ENCODE measurements at places on chromosomes 4 and X.

DNA sequence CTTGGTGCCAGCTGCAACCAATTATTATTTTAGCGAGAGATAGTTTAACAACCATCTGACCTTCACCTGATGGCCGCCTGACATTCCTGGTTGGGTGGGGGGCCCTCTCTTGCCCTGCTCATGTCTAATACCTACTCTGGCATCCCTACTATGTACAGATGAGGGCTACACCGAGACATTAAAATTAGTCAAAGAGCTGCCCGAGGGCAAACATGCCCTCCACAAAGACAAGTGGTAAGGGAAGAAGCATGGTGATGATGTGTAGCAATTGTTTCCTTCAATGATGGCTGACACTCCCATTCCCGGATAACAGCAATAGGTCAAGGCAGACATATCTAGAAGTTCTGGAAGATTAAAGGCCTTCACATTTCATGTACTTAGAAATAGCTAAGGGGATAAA lies 49.6 kb downstream of the MAP7D3 start:
- no peak for DNase-seq

- peak; percentile 0 for DNase-seq
Measured at GRCh38 chrX:23952984-23953907, 45.4 kb downstream of the CXorf58 start.

GRCh38 chrX:125651426-125651825 lies 331.8 kb downstream of the TEX13C start:
- no peak for DNase-seq

DNA sequence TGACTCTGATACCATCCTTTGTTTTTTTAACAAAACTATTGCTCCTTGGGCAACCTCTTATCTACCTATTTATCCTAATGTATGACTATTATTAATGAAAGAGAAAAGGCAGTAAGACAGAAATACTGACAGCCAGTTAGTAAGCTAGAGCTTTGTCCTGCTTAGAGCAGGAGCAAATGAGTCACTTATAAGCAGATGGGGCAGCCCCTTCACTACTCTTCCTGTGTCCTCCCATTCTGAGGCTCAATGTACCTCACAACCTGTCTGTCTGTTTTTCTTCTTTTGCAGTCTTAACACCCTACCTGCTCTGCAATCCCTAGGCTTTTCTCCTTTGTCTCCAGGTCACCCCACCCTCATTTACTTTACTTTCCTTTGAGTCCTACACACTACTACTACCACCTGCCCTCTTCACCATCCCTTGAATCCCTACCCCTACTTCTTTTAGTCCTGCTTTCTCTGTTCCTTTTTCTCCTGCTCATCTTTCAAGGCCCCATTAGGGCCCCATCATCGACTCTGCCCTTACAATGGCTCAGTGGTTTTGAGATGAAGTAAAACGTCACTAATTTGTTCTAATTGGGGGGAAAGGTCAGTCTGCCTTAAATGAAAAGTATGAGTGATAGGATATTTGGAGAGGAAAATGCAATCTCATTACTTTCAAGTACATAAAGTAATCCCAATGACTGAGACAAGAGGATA lies 294.3 kb downstream of the GUCY2F start:
- DNase-seq, result no peak

GRCh38 chr4:16659079-16659478 lies 239.4 kb downstream of the LDB2 start:
- DNase-seq, result no peak

GRCh38 chr4:113835005-113835404 lies 73.5 kb upstream of the CAMK2D start:
- DNase-seq, result no peak

- no peak for DNase-seq
Measured at GRCh38 chr4:1212546-1213335, 36.2 kb downstream of the CTBP1 start.

GRCh38 chr4:14359991-14360390 lies 642.3 kb upstream of the CPEB2 start:
- no peak for DNase-seq

DNA sequence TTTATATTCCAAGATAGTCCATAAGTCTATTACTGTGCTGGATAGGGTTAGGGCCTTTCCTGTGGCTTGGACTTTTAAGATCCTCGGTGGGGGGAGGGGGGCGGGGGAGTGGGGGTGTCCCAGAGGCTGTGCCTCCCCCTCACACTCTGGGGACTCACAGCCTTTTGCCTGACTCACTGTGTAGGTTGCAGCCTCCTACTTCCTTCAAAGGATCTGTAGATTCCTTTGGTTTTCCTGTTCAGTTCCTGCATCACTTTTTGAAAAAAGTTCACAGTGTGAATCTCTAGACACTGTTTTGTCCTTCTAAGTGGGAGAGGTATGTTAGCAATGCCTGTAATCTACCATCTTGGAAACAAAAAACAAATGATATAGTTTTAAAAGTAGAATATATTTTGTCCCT lies 999.9 kb downstream of the GLUD2 start:
- DNase-seq, result no peak

DNA sequence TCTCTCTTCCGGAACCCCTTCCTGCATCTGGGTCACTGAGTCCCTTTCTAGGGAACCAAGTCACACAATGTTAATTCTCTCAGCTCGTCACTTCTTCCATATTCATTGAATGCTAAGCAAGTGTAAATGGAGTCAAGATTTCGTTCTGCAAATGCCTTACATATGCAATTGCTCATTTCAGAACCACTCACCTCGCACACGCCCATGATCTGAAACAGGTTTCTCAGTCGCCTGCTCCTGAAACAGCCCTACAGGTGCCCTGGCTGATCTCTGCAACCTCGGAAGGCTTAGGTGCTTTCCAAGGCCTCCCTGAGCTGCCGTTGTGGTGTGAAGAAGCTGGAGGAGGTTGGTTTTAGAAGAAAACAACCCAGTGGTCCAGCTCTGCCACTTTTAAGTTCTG lies 100.8 kb upstream of the MSX1 start:
- DNase-seq, result no peak

DNA sequence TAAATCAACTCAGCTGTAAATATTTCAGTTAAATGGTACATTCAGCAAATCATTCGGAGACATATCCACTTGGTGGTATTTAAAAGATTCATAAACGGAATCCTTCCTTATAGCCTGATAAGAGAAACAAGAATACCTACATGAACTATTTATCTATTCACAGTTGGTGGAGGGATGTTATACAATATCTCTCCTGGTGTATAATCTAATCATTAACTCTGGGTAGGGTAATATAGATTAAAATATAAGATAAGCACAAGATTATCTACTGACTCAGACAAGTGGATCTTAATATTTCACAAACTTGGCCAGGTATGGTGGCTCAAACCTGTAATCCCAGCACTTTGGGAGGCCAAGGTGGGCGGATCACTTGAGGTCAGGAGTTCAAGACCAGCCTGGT lies 164.5 kb upstream of the MAP3K15 start:
- DNase-seq, result no peak

DNA sequence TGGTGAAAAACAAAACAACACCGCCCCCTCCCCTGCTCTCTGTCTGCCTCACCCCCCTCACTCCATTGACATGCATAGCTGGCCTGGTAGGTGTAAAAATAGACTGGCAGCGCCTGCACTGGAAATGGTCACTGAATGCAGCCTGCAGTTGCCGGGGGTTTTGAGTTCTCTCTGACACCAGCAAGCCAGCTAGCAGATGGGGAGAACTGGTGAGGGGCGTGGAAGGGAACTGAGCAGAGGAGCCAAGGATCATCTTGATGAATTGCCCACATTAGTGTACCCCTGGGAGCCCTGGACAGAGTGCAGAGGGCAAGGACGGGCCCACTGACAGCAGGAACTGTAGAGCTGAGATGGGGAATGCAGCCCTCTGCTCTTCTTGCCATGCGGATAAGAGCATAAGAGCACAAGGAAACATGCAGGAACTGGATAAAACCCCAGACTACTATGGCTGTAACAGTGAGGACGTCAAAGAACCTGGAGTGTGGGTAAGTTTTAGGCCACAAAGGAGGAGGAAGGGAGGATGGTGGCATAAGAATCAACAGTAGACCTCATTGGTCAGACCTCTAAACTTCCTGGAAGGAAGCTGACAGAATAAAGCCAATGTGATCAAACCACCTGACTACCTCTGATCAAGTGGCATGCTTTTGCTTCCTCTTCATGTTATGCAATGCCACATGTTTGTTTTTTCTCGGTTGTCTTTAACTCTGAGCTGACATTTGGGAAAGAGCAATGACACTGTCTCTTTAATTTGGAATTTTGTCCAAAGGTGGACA lies 96.3 kb downstream of the ANK2 start:
- DNase-seq, result no peak

- DNase-seq, result no peak
Measured at GRCh38 chr4:42914937-42915336, 22.4 kb downstream of the GRXCR1 start.

DNA sequence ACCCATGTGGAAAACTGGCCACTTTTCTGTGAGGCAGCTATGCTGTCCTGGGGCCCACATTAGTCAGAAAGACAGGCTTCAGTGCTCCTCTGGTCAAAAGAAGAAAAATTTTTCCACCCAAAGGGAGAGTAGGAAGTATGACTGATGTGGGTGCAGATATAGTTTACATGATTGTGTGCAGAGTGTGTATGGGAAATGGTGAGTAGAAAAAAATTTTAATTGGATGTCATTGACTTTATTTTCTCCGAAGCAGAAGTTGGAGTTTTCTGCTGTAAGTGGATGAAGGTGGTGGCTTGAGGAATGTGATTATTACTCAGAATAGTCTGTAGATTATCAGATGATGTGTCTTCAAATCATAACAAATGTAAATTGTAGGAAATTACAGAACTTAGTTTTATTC lies 241.5 kb upstream of the IGFBP7 start:
- DNase-seq, result no peak

GRCh38 chr4:85740431-85740861 lies 265.5 kb downstream of the ARHGAP24 start:
- no peak for DNase-seq

DNA sequence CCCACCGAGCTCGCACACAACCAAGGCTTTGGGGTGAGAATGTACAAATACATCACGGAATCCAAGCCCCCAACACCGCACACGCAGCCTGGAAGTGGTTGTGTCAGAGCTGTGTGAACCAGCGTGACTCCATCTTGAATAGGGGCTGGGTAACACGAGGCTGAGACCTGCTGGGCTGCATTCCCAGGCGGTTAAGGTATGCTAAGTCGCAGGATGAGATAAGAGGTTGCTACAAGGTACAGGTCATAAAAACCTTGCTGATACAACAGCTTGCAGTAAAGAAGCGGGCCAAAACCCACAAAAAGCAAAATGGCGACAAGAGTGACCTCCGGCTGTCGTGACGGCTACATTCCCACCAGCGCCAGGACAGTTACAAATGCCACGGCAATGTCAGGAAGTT lies 258.4 kb downstream of the DHRSX start:
- DNase-seq, result no peak

- DNase-seq, result no peak
Measured at GRCh38 chrX:94515009-94515408, 841.0 kb downstream of the FAM133A start.

DNA sequence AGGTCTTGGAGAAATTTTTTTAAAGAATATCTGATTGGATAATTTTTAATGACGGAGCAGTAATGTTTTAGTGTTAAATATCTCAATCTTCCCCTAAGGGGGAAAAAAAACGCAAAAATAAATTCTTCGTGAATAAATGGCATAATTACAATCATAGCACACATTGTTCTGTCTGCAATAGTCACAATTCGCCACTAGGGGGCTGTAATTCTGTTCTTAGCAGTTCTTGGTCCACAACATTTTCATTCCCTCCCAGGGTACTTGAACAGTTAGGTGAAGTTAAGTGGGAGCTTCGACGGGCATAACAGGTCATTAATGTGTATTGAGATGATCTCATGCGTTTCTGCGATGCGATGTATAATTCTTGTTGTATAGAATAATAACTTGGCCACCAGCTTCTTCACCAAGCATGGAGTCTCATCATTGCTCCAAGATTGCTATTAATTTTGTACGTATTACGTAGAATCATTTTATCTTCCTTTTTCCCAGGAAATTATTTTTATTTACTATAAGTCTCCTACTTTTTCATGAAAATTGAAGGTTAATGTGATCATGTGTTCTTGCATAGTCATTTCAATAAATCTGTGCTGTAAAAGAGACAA lies 27.2 kb downstream of the HTR2C start:
- no peak for DNase-seq

- DNase-seq, result no peak
Measured at GRCh38 chr4:129261584-129261983, 165.6 kb downstream of the C4orf33 start.

- no peak for DNase-seq
Measured at GRCh38 chrX:114619874-114620273, 36.0 kb downstream of the HTR2C start.

DNA sequence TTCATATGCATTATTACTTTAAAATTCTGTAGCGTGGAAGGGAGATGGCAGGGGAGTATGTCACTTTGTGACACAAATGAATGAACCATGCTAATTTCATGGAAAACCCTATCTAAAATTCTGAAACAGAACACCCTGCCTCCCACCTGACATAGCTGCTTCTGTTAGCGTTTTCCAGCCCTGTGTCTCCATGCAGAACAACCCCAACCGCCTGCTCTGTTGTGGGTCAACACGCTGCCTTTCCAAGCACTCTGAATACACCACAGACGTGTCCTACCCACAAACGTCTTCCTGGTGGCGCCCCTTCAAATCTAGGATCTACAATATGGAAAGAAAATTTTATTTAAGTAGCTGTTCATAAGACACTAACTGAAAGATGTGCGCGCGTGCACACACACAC lies 238.6 kb downstream of the TRIML1 start:
- DNase-seq, result no peak

DNA sequence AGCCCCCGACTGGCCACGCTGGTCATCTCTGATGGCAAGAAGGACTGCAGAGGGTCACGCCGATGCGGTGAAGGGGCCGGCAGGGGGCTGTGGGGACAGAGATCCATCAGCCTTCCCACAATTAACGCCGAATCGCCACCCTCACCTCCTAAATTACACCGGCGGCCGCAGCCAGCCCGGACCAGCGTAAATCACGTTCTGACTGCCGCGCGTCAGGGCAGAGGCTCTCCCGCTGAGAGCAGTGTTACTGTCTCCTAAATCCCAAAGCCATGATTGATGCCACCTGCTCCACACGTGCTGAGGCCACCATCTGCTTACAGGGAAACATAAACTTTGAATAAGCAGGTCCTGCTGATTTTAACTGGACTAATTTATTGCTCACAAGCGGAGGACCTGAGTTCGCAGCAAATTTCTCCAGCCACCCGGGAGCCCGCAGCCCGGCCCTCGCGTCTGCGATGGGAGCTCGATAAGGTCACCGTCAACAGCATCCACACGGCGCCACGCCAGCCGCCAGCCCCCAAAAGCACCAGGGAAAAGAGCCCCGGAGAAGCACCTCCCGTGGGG lies 127.3 kb upstream of the NKX1-1 start:
- DNase-seq, result no peak

- DNase-seq, result no peak
Measured at GRCh38 chr4:23775694-23776093, 114.2 kb downstream of the PPARGC1A start.

GRCh38 chrX:136736690-136737089 lies 44.0 kb downstream of the ARHGEF6 start:
- DNase-seq, result no peak

DNA sequence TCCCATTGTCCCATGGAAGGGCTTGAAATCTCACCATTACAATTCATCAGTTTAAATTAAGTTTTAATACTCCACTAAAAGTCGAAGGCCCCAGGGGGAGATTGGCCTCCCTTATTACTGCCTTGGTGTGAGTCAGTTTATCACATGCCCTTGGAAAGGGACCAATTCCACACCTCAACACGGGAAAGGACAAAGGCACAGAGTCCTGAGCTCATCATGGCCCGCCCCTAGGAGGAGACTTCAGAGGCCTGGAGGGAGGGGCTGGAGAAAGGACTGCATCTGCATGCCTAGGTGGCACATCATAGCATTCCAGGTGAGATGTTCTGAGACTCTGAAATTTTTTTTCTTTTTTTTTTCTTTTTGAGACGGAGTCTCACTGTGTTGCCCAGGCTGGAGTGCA lies 2.8 kb upstream of the SEL1L3 start:
- no peak for DNase-seq

Data from stimulated activated CD8-positive, alpha-beta memory T cell treated with anti-CD3 and anti-CD28 coated beads, Interleukin-2, amount 100 ng/mL, for 1 hour (primary cell).